Hindlimb muscle (tissue), 1 donor: ENCODE measurements at places on chromosomes 5 and 9. TPM values are rescaled to one million over a fixed set of nuclear protein-coding genes. Genes with fewer than 3 reads are reported as not detected.

WWC1 gene
- polyA plus RNA-seq: 1.0 TPM

KYAT1 gene
- polyA plus RNA-seq: 4.5 TPM

DNA sequence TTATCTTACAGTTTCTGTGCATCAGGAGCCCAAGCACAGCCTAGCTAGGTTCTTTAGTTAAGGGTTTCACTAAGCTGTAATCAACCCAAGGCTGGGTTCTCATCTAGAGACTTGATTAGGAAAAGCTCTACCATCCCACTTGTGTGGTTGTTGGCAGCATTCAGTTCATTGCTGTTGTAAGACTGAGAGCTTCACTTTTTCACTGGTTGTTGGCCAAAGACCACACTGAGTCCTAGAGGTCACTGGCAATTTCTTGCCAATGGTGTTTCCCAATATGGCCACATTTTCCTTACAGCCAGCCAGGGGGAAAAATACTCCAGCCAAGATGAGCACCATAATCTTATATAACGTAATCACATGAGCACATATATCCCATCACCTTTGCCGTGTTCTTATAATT is 74.3 kb downstream of the SMIM15 start:
- DNase-seq: no peak

PCDHB3 gene
- 2.6 TPM for polyA plus RNA-seq

GRCh38 chr5:159403906-159404681 is 73.8 kb upstream of the IL12B start:
- no peak for DNase-seq

DNA sequence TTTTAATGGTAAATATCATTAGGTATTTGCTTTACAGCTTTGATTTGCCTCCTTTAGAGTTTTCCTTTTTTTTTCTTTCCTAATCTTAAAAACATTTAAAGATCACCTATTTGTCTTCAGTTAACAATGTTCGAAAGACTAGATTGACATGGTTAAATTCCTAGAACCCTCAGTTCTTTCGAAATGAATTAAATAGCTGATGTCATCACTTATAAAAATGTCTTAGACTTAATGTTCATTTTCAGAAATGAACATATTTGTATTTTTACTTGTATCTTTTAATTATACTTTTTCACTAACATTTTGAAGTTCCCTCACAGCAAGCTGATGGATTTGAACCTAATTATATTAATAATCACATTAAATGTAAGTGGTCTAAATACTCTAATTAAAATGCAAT is 205.3 kb upstream of the IRX4 start:
- no peak for DNase-seq

- DNase-seq: peak; percentile 29
Observed at GRCh38 chr9:91164724-91165520, 196.8 kb downstream of the AUH start.

OBP2B gene
- not detected for polyA plus RNA-seq

GRCh38 chr5:96081276-96081858 is 119.7 kb upstream of the ELL2 start:
- DNase-seq: no peak

OXCT1 gene
- 11.6 TPM for polyA plus RNA-seq

GOLM1 gene
- 44.3 TPM for polyA plus RNA-seq

CENPK gene
- polyA plus RNA-seq: 11.4 TPM

DNA sequence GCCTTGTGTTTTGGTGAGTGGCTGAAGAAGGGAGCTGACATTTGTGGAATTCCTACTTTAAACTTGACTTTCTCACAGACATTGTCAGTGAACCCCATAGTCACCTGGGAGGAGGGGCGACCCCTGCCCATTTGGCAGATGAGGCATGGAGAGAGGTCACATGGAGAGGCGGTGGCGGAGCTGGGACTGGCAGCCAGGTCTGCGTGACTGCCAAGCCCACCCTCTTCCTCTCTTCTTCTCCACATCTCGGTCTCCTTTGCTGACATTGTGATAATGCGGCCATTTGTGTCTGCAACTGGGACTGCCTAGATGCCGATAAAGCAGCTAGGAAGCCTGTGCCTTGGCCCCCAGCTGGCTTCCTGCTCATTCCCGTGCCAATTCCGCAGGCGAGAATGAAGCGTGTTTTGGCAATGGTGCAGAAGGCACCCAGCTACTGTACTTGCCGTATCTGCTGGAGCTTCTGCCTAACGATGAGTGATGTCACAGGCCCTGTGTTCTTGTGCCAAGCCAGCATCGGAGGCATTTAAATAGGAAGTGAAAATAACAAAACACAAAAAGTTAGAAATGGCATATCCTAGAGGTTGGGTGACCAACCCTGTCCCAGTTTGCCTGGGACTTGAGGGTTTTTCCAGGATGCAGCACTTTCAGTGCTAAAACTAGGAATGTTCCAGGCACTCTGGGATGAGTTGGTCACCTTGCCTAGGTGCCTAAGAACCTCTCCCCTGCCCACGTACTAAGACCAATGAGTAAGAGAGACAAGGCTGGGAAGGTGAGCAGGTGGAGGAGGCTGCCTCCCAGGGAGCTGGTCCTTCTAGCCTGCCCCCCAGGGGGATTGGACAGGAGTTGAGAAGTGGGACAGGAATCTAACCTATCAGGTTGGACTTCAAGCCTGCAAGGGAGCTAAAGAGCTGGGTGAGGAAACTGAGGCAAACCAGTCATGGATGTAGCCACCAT is 23.6 kb downstream of the OLFML2A start:
- no peak for DNase-seq

DNA sequence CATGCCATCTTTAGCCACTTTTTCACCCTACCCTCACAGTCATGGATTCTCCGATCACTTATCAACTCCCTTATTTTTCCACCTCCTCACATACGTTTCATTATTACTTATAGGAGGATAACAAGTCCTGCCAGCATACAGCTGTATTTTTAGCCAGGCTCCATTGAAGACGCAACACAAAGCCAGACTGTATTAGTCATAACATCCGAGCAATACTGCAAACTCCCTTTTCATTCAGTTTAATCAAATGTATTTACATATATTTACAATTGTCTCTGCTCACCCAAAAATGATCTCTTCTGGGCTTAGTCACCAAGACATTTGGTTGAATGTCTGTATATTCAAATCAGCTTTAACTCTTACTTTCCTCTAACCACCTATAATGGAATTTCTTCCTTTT is 126.4 kb upstream of the PRLR start:
- DNase-seq: no peak

DNA sequence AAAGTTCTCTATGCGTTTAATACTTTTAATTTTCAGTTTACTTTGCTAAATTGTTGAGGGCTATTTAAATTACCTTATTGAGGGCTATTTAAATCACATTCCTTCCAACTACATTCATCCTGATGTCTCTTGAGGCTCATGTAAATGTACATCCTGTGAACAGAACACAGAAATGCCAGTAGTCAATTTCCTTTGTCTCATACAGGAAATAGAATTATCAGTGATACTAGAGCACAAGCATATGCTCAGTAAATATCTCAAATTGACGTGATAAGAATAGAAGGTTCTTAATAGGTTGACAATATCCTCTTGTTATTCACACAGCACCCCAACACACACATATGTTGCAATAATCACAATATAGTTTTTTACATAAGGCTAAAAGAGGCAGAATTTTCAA is 449.0 kb downstream of the CYLC2 start:
- DNase-seq: no peak

DNA sequence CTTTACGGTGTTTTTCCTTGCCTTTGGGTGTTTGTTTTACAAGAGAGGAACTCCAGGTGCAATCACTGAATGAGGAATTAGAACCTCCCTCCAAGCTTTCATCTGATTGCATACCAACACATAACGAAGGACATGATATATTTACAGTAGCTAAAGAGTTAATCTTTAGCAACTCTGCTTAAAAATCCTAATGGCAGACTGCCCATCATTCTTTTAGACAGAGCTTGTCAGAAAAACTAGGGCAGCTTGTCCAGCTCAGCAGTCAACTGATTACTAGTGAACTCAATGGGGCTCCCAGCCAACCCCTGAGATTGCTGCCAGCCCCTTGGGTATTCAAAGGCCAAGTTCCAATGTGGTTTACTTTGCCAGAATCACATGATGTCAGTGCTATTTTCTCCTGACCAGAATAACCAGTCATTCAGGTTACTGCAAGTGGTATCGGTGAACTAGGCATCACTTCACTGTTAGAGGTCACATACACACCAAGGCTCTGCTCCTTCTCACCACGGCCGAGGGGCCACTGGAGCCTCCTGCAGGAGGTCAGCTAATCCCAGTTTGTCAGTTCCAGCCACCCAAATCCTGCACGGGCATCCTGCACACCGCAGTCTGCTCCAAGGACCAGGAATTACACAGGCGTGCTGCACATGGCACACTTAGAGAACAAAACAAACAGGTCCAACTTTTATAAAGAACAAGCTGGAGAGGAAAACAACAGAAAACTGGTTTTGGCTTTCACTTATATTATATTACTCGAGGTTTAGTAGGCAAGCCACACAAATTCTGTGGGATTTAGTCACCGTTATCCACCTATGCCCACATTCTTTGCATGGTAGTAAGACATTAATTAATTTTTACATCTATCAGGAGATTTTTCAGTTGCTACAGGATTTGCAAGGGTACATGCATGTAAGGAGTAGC is 62.5 kb downstream of the NFIB start:
- no peak for DNase-seq

DNA sequence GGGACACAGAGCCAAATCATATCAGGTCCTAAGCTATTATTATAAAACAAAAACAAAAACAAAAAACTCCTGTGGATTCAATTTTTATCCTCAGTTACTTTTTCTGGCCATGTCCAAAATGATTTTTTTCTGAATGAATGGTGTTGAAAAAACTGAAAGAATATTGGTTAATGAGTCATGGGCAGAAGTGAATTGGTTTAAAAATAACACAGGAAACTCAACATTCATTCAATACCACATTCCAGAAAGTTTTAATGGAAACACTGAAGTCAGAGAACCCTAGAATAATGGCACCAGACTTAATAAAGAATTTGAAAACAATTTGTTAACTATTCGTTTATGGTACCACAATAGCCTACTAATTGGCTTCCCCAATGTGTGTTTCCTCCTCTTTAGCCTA is 102.4 kb upstream of the CDH9 start:
- no peak for DNase-seq

- DNase-seq: no peak
Observed at GRCh38 chr9:106947106-106947900, 84.3 kb downstream of the ZNF462 start.

SLC34A3 gene
- 1.8 TPM for polyA plus RNA-seq

- DNase-seq: no peak
Observed at GRCh38 chr5:179316111-179316551, 29.1 kb downstream of the ADAMTS2 start.

DNA sequence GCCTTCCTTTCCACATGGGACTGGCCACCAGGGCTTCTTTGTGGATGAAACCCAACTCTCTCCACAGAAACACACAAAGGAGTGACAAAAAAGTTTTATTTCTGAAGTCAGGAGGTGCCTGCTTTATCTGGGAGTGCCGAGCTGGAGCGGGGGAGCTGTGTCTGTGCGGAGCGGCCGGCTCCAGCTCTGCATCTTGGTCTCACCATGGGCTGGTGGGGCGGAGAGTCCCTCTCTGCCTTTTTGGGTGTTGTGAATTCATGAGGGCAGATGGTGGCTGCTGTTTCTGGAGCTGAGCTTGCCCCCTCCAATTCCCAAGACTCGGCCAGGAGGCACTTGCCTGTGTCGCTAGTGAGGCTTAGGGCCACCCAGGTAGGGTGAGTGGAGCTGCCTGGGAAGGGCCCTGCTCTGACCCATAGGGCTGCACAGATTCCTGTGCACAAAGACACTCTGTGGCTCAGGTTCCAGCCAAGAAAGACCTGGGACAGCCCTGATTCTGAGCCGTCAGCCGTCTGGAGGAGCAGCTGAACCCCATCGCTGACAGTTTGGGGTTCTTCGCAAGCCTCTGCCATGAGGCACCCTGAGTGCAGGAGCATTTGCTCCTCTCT is 1.4 kb downstream of the DBH start:
- no peak for DNase-seq

DNA sequence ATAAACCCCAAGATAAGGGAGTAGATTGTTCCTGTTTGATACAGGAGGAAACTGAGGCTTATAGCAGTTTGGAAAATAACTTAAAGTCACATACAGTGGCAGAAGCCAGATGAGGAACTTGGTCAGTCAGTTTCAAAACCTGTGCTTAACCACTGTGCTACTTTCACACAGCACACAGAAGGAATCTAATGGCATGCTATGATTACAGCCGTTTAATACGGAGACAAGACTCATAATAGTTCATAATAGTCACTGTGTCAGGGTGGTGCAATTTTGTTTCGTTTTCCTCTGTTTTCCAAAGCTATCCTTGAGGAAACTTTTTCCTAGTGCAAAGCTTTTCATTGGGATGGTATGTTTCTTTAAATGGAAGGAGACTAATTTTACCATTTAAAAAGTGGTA is 112.3 kb downstream of the GCNT1 start:
- DNase-seq: no peak

GRCh38 chr5:105836268-105836667 is 1834.5 kb downstream of the EFNA5 start:
- DNase-seq: peak; percentile 32

DNA sequence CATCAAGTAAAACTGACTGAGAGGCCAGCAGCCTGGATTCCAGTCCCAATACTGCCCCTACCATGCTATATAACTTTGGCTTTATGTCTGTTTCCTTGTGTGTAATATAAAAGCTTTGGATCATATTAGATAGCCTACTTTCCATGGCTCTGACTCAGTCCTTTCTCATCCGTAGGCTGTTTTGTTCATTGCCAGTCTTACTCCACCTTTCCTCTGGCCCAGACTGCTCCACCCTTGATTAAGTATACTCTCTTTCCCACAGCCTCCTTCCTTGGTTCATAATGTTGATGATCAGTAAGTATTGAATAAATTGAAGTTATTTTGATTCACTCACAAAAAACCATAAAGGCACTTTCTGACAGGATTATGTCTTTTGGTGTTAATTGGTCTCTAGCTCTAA is 1.5 kb upstream of the MRPS30 start:
- DNase-seq: no peak

ZDHHC11B gene
- 7.3 TPM for polyA plus RNA-seq

PTGS1 gene
- 4.7 TPM for polyA plus RNA-seq

- no peak for DNase-seq
Observed at GRCh38 chr5:144691936-144692335, 521.3 kb downstream of the KCTD16 start.

DNA sequence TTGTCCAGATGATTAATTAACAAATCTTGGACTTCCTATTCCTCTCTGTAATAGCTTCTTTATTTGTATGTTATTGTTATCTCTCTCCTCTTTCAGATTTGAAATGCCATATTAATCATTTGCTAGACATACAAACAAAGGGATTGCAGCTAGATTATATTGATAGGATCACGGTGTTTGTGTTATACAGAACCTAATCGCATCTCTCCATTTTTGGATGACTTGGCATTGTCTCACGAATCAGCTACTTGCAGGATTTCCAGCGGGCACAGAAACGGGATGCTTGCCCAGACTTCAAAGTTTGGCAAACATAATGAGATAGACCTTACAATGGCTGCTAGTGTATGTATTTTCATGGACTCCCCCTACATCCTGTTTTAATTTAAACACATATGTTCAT is 368.1 kb downstream of the TLE4 start:
- DNase-seq: no peak

TRIP13 gene
- 7.8 TPM for polyA plus RNA-seq
